ENCODE measurements at places on chromosomes 2 and 18.

DNA sequence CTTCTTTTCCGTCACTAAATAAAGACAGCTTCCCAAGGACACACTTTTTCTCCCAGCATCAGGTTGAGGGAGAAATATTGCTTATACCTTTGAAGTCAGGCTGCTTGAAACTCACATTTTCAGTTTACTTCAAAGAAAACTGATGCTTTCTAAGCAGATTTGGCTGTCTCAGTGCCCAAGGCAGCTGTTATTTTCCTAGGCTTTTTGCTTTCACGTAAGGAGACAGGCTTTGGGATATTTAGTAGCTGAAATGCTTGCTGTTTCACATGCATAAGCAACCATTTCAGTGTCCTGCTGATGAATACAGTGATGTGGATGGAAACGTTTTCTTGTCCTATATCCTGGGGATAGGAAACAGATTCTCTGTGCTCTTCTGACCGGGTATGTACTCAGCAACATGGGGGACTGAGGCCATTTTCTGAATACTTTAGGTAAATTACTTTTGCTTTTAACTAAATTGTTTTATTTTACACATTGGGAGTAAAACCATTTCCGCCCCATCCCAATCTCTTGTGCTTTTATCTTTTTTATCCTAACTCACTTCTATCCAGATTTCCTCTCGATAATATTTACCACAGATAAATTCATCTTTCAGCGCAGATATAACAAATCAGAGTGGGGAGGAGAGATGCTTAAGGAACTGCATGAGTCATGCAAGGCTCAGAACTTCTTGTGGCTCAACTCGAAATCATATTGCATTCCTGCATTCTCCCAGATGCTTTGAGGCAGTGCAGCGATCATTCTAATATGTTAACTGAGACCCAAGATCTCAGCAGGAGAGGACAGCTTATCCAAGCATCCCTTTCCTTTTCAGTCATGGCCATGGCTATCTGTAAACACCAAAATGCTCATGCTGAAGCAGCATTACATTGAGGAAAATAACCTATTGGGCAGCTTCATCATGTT lies 22.2 kb downstream of the GALR1 start:
- DNase-seq: no peak

DNA sequence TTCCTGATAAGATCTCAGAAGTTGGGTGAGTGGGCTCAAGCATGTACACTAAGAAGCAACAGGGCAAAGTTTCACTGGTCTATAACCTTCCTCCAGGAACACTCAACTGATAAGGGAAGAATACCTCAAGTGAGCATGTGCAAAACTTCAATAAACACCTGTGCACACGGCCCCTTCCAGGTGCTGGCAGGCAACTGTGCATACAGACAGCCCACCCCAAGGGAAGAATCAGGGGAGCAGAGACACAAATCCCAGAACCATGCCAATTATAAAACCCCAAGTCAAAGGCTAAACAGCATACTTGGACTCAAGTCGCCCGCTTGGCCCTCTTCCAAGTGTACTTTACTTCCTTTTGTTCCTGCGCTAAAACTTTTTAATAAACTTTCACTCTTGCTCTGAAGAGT lies 85.9 kb upstream of the RTN4 start:
- DNase-seq: no peak

DNA sequence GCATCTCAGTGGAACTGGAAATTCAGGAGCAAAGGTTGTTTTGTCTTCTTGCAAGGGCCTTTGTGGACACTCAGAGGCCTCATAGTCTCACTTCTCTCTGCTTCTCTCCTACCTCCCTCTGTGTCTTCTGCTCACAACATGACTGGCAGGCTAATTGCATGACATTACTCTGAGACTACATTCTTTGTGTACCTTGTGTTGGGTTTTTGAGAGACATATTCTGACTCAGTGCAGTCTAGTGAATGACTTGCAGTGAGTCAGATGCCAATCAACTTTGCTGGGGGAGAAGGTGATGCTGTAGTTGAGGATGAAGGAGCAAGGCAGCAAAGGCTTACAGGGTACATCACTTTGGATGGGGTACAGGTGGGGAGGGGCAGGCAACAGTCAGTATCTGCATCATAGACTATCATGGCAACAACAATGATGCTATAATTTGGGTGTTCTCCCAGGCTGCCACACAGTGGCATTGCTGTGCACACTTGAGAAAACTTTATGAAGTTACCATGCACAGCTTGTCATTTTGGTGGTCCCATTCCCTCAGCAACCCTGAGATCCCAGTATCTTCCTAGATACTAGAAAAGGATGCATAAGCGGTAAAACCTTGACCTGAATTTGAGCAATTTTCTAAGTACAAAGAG lies 69.3 kb upstream of the SLC16A14 start:
- no peak for DNase-seq

GRCh38 chr2:113780472-113780871 lies 24.0 kb upstream of the SLC35F5 start:
- no peak for DNase-seq

DNA sequence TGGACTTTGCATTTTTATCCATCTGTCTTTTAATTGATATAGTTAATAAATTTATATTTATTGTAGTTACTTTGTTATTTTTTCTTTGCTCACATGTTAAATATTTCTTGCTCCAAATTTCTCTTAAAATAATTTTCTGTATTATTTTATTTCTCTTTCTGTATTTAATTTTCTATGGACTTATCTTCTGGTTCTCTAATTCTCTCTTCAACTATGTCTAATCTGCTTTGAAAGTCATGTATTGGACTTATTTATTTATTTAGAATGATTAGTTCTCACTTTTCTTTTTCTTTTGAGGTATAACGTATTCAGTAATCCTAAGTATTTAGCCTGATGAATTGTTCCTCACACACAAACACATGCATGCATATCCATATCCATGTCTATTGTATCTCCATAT lies 53.1 kb downstream of the ASB1 start:
- DNase-seq: no peak

DNA sequence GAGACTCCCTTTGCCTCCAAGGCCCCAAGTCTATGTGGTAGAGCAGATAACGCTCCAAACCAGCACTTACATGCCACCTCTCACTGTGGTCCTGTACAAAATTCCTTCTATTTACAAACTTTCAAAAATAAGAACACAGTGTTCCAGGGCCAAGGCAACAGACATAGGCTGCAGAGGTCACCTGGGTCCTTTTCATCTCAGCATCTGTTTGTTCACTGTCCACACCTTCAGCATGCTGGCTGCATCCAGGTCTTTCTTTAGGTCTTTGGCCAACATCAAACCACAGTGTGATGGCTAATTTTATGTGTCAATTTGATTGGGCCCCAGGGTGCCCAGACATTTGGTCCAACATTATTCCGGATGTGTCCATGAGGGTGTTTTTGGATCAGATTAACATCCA lies 20.0 kb upstream of the INO80C start:
- no peak for DNase-seq

GRCh38 chr2:161481619-161482018 lies 65.5 kb downstream of the TBR1 start:
- DNase-seq: no peak

DNA sequence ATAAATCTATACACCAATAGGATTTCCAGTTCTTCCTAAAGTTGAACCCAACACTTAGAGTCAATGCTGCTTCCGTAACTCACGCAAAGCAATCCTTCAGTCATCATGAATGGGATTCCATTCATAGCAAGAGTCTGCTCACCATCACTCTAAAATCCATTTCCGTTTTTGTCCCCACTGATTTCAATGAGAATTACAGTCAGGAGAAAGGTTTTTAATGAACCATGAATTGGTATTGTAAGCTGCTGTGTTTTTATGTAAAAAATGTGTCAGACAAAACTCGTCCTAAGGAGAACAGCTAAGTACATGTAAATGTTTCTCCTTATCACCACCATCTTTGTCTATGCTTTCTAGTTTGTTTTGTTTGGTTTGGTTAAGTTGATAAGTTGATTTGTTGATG lies 391.5 kb downstream of the IRS1 start:
- DNase-seq: no peak

Data from activated CD8-positive, alpha-beta memory T cell treated with anti-CD3 and anti-CD28 coated beads for 24 hours (primary cell).